Midbrain (tissue), 1 donor: ENCODE measurements at places on chromosomes 4 and X.

DNA sequence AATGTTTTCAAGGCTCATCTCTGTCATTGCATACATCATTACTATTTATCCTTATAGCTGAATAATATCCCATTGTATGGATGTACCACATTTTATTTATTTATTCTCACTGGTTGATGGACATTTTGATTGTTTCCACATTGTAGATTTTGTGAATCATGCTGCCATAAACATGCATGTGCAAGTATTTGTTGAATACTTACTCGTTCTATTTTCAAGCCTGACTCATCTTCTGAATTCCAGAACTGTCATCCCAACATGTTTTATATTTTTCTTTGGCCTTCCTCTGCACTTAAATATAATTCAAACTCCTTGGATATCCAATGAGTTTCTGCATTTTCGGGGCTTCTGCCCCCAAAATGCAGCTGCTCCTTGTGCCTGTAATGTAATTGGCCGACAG is 77.6 kb downstream of the MXRA5 start:
- no peak for DNase-seq

- DNase-seq, result no peak
Measured at GRCh38 chr4:174210354-174210753, 73.1 kb downstream of the FBXO8 start.

DNA sequence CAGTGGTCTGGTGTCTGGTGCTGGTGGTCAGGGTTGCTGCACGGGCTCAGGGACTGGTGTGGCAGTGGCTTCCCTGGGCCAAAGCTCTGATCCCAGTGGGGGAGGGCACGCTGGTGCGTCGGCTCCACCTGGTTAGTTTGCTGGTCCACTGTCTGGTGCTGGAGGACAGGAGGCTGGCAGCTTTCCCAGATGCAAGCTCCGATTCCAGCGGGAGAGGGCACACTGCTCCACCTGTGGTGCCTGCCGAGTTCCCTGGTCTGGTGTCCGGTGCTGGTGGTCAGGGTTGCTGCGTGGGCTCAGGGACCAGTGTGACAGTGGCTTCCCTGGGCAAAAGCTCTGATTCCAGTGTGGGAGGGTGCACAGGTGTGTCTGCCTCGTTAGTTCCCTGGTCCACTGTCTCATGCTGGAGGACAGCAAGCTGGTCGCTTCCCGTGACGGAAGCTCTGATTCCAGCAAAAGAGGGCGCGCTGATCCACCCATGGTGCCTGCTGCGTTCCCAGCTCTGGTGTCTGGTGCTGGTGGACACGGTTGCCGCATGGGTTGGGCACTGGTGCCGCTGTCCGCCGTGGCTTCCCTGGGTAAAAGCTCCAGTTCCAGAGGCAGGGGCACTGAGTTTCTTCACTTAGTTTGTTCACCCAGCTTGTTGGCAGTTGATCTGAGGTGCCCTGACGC is 5.8 kb downstream of the VMA21 start:
- no peak for DNase-seq

DNA sequence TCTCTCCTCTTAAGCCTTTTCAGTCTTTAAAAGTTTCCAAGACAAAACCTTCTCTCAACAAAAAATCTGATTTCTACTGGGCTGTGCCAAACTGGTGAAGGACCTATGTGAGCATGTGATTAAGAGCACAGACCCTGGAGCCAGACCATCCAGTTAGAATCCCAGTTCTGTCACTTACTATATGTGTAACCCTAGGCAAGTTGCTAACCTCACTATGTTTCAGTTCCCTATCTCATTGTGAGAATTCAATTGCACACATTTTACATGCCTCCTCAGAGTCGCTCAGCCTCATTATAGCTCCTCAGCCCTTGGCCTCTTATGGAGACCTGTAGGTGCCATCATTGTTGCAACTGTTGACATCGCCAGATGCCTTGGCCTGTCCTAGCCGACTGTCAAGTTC is 54.1 kb upstream of the VEGFD start:
- no peak for DNase-seq

- DNase-seq, result no peak
Measured at GRCh38 chrX:42151808-42152207, 228.5 kb upstream of the CASK start.

GRCh38 chr4:74671080-74671698 is 123.1 kb downstream of the BTC start:
- DNase-seq, result peak; percentile 8

DNA sequence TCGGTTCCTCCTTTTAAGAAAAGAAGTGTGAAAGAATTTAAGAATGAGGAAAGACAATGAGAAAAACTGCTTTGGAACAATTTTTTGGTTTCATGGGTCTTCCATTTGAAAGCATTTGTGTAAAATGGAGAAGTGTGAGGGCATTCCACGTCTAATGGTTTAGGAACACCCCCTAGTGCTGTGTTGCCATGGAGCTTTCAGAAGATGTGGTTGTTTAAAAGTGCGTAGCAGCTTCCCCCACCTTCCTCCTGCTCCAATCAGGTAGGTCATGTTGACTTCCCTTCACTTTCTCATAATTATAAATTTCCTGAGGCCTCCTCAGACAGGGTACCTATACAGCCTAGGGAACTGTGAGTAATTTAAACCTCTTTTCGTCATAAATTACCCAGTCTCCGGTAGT is 50.0 kb downstream of the UGT2B10 start:
- no peak for DNase-seq

GRCh38 chr4:147354237-147354636 is 126.7 kb upstream of the EDNRA start:
- DNase-seq, result no peak

DNA sequence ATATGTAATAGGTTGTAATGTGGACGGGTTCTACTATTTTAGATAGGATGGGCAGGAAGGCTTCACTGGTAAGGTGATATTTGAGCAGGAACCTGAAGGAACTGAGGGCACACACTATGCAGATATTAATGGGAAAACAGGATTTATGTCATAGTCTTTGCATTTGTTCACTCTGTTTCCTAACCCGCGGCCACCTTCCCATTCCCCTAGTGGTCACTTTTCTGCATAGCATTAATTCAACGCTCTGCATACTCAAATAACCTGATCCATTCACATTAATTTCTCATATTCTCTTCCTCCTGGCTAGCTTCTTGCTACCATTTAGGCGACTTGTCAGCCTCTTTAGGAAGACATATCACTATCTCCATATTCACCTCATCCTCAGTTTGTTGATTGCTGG is 61.5 kb downstream of the GSPT2 start:
- no peak for DNase-seq

GRCh38 chr4:47720787-47721186 is 117.1 kb downstream of the CORIN start:
- DNase-seq, result no peak

DNA sequence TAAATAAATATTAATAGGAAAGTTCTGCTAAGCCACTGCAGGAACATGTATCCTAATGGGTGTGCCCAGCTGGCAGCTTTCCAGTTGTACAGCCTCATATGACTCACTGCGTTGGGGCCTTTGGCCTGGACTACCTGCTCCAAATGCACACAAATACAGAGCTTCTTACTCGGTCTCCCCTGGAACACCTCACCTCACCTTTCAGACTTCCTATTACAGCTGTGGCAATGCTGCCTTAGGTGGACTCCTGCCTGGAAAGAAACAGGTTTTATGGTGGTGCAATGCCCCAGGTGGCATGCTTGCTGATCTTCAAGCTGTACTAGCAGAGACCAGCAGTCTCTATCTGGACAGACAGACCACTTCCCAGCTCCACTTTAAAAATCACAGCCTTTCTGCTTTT is 85.7 kb upstream of the EXOC1L start:
- DNase-seq, result no peak

- no peak for DNase-seq
Measured at GRCh38 chr4:187236209-187236890, 512.7 kb upstream of the FAT1 start.

GRCh38 chrX:107493141-107493540 is 43.7 kb downstream of the FRMPD3 start:
- no peak for DNase-seq

- DNase-seq, result no peak
Measured at GRCh38 chr4:94715726-94716125, 42.0 kb upstream of the BMPR1B start.
